ENCODE measurements at places on chromosomes 1 and 21.

GRCh38 chr1:156460525-156460924, 40.0 kb downstream of the MEF2D start:
- DNase-seq = no peak

DNA sequence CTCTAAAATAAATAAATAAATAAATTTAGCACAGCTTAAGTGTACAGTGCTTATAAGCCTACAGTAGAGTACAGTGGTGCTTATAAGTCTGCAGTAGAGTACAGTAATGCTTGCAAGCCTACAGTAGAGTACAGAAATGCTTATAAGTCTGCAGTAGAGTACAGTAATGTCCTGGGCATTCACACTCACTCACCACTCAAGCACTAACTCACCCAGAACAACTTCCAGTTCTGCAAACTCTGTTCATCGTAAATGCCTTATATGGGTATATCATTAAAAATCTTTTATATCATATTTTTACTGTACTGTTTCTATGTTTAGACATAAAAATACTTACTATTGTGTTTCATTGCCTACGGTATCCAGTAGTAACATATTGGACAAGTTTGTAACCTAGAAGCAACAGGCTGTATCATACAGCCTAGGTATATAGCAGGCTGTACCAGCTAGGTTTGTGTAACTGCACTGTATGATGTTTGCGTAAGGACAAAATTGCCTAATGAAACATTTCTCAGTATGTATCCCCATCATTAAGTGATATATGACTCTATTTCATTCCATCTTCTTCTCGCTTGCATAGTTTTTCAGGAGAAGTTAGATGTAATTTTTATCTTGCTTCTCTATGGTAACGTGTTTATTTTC, 14.0 kb upstream of the S100B start:
- no peak for DNase-seq

- no peak for DNase-seq
Observed at GRCh38 chr21:35348686-35349085, 299.6 kb upstream of the RUNX1 start.

DNA sequence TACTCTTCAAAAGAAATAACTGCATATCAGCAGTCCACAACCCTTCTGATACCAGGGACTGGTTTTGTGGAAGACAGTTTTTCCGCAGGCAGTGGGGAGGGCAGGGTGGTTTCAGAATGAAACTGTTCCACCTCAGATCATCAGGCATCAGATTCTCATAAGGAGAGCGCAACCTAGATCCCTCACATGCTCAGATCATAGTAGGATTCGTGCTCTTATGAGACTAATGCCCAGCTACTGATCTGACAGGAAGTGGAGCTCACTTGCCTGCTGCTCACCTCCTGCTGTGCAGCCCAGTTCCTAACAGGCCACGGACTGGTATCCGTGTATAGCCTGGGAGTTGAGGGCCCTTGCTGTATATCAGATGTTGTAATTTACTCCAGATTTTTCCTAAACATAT, 11.5 kb downstream of the RO60 start:
- DNase-seq = no peak

- no peak for DNase-seq
Observed at GRCh38 chr1:236167578-236167977, 25.2 kb downstream of the GPR137B start.

- DNase-seq = no peak
Observed at GRCh38 chr1:94858276-94858675, 38.1 kb downstream of the SLC44A3 start.

GRCh38 chr1:225519166-225519863, 91.5 kb upstream of the LBR start:
- no peak for DNase-seq

GRCh38 chr21:42970946-42971653, 3.3 kb upstream of the PKNOX1 start:
- DNase-seq = no peak

DNA sequence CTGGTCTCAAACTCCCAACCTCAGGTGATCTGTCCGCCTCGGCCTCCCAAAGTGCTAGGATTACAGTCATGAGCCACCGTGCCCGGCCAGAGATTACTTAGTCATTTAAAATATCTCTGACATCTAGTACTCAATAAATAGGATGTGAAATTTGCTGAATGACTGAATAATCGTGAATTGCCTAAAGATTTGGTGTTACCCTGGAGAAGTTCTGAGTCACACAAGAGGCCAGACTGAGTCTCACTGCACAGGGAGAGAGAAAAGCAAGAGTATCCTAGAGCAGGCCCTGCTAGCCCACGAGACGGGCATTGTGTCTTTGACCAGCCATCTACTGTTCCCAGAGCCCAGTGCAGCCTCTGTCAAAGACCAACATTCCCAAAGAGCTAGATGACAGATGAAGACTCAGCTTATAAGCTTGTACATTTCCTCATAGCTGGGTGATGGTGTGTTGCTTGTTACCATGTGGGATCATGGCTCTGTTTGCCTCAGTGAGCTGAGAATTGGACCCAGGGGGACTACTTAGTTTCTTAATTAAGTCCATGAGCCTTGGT, 5.6 kb upstream of the EIF4G3 start:
- no peak for DNase-seq

- no peak for DNase-seq
Observed at GRCh38 chr1:196029410-196029809, 578.8 kb downstream of the KCNT2 start.

- DNase-seq = no peak
Observed at GRCh38 chr1:2853711-2854110, 52.2 kb upstream of the TTC34 start.

- DNase-seq = no peak
Observed at GRCh38 chr21:45551316-45551715, 9.1 kb upstream of the SLC19A1 start.

DNA sequence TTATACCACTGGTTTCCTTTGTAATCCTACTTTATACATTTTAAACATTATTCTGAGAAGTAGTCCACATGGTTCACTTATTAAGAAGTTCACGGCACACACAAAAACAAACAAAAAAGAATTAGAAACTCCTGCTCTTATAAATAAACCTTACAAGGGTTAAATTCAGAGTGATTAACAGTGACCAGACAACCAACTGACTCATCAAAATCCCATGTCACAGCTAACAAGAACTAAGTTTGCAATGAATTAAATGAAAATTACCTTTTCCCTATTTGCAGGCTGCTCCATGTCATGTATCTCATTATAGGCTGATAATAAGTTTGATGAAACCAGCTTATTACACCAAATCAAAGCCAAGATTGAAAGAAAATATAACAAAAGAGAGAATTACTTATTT, 77.5 kb downstream of the PUM1 start:
- DNase-seq = no peak

GRCh38 chr1:23470282-23471070, 13.5 kb downstream of the ASAP3 start:
- DNase-seq = no peak

- no peak for DNase-seq
Observed at GRCh38 chr1:159775716-159776115, 5.0 kb upstream of the DUSP23 start.

GRCh38 chr1:225602590-225603206, 50.2 kb downstream of the ENAH start:
- no peak for DNase-seq

DNA sequence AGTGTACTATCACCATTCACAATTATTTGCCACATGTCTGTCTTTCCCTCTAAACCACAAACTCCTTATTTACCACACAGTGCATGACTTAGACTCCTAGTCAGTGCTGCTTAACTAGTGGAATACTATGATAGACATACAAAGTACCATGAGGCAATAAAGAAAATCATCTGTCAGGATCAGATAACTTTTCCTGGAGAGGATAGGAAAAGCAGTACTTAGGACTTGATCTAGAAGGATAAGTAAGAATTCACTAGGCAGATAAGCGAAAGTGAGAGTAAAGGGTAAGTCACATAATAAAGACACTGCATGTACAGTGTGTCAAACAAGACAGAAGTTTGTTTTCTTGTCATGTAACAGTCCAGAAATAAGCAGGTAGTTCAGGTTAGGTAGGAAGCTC, 21.2 kb upstream of the TSPAN1 start:
- DNase-seq = no peak

DNA sequence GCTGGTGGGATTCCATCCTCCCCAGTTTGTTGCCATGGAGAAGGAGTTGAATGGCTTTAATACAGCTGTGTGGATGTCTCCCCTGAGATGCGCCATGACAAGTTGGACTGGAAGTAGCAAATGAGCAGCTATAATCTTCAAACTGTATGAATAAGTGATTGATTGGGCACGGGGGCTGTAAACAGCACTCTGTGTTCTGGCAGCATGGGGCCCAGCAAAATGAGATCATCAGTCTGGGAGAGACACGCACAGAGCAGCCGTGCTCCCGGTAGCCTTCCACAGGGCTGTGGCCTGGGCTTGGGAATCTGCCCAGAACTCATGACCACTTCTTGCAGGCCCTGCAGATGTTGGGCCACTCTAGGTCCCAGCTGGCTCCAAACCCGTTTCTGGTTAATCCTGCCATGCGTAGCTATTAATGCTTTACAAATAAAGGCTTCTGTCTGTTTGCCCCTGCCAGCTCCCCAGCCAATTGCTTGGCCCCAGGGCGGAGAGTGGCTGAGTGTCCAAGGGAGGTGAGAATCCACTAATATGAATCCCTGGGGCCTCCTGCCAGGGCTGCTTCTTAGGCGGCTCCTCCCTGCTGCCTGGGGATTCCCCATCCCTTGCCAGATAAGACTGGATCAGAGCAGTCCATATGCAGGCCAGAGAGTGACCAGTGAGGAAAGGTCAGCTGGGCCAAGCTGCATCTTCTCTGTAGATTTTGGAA, 642.9 kb downstream of the AJAP1 start:
- no peak for DNase-seq

- no peak for DNase-seq
Observed at GRCh38 chr1:17922833-17923232, 167.7 kb downstream of the ACTL8 start.

DNA sequence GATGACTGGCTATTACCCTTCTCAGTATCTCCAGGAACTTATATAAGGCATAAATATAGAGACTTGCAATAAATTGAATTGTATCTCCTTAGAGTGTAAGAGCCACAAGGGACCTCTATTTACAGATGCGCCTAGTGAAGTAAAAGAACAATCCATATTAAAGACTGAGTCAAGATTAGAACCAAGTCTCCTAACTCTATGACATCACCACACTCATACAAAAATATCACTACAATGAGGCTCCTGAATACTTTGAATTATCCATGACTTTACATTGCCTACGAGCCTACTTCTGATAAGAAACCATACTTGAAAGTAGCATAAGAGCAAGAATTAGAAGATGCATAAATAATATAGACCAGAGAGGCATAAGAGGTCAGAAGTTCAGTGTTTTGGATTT, 18.8 kb downstream of the DPYD start:
- DNase-seq = no peak

DNA sequence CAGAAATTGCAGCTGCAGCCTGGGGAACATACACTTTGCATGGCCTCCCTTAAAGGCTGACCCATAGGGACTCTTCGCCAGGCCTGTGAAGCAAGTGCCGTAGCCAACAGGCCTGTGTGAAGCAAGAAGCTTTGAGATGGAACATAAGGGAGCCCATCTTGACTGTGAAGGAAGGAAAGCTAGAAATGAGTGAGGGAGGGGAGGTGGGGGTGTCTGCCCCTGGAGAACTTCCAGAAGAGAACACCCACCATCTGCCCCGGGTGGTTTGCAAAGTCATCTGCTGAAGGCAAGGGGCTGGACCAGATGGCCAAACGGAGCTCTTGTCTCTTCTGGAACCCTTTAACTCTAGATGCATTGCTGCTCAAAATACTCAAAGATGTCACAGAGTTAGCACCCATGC, 103.3 kb upstream of the GRIK3 start:
- DNase-seq = no peak

All from stimulated activated CD8-positive, alpha-beta memory T cell treated with anti-CD3 and anti-CD28 coated beads, Interleukin-15, amount 100 ng/mL, for 24 hours (primary cell).